KBM-7 (cell line): ENCODE measurements at places on chromosomes 6 and 20.

DNA sequence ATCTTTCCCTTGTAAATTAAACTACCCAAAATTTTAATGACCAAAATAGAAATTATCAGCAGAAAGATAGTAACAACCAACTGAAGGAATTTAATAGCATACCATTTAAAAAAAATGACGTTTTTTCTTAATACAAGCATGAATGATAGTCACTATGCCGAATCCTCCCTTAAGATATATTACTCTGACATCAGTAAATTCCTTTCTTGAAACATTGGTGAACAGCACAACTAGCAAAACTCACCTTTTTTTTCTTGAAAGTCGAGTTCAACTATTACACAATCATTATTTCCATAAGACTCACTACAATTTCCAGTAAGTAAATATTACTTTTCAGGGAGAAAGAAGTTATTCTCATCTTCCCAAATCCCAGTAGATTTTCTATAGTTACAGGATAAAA is 433.2 kb downstream of the GRIK2 start:
- no peak for DNase-seq

- DNase-seq = no peak
These were observed 1.5 kb downstream of the NOL4L start for GRCh38 chr20:32583581-32584070.

- no peak for DNase-seq
These were observed 67.4 kb upstream of the TOP1 start for GRCh38 chr20:40961176-40961575.

DNA sequence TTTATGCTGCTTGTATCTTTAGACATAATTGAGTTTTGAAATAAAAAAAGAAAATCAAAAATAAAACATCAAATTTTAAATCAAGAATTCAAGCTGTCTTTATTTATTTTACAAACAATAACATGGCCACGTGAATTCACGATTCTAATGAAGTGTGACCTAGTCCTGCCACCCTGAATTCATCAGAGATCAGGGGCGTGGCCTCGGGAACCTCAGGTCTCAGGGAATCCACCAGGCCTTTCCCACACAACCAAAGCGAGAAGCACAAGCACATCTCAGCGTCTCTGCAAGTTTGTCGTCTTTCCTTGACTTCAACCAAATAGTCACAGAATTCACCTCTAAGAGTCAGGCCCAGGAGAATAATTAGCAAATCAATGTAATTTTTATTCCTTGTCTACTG is 107.9 kb downstream of the DACT2 start:
- DNase-seq = no peak

GRCh38 chr6:154410619-154411072 is 54.0 kb upstream of the IPCEF1 start:
- peak; percentile 55 for DNase-seq

DNA sequence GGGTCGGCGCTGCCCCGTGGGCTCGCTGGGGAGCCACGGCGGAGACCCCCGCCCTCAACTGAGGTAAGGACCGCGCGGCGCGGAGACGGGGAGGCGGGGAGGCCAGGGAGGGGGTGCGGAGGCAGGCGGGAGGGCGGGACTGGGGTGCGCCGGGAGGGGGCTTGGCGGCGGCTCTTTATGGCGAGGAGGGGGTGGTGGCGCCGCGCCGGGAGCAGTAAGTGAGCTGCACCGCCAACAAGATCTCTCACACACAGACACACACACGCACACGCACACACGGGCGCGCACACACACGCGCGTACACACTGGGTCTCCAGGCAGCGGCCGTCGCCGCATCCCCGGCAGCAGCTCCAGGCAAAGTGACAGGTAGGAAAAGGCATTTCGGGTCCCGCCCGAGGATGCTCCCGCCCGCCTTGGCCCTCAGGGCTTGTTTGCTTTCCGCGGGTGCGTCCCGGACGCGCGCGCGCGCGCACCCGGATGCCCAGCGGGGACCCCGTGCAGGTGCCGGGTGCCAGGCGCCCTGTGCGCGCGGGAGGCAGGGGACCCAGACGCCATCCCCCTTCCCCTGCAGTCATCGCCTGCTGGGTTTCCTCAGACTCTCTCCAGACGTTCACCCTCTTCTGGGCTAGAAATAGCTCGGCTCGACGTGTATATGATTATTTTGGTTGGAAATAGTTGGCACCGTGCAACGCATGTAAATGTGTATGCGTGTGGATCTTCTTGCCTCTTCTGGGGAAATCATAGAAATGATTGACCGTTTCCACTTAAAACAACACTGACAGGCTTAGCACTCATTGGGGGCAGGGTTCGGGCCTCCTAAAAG is at the start of gene PLCB4:
PLCB4 (plus strand) TSS at position 247 of the 823 bp plus-strand sequence. CDS start 238,728 bp downstream, outside the sequence.
- DNase-seq = no peak
